ENCODE measurements at places on chromosomes 16 and 17.

- DNase-seq: no peak
Measured at GRCh38 chr16:22624800-22625533, 114.3 kb downstream of the NPIPB5 start.

DNA sequence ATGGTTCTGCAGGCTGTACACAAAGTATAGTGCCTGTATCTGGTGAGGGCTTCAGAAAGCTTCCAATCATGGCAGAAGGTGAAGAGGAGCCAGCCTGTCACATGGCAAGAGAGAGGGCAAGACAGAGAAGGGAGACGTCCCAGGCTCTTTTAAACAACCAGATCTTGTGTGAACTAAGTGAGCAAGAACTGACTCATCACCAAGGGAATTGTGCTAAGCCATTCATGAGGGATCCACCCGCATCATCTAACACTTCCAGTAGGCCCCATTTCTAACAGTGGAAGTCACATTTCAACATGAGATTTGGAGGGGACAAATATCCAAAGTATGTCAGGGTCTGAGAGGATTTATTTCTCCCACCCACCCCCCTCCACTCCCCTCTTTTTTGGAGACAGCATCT is 56.2 kb upstream of the ELAC2 start:
- no peak for DNase-seq

DNA sequence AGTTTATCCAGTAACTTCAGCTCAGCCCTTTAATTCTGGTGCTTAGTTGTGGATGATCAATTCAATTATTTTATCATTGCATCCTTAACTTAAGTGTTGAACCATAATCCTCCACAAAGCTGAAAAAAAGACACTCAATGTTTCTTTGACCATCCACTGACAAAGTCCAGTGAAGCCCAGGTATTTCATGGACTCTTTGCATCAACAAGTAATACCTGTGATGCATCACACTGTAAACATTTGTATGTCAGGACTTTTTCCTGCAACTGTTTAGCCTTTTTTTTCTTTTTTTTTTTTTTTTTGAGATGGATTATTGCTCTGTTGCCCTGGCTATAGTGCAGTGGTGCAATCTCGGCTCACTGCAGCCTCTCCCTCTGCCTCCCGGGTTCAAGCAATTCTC is 6.6 kb upstream of the NFAT5 start:
- no peak for DNase-seq

DNA sequence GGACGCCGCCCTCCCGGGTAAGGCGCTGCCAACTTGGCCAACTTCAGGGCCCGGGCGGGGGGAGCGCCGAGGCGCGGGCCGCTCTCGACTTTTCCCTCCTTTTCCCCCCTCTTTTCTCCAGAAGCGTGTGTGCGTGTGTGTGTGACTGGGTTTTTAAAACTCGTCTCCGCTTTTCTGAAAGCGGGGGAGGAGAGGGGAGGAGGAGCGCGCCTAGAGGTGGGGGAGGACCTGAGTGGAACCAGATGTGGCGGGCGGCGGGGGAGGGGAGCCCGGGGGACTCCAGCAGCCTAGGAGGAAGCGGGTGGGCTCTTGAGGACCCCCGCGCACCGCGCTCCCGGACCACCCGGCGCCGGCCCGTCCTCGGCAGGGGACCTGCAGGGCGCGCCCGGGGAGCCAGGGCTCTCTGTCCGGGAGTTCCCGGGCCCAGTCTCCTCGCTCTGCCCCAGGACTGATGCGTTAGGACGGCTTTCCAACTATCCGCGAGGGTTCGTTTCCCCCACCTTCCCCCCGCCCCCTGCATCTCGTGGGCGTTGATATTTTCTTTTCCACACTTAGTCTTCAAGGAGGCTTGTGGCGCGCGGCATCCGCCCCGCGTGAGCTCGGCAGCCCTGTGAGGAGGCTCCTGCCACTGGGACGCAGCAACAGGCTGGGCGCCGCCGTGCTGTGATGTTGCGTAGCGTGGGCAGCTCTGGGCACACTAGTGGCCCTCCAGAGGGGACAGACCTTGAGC is 599 bp downstream of the MRC2 start:
- DNase-seq: no peak

GRCh38 chr17:68273722-68274121 is 17.2 kb downstream of the SLC16A6 start:
- no peak for DNase-seq

GRCh38 chr16:10151718-10152117 is 30.5 kb downstream of the GRIN2A start:
- no peak for DNase-seq

GRCh38 chr17:63279498-63280230 is 166.4 kb downstream of the CYB561 start:
- DNase-seq: no peak

All from omental fat pad (tissue), 4 donors.